Mesothelial cell of epicardium (in vitro differentiated cells): ENCODE measurements at places on chromosomes 16 and 17. TPM values are rescaled to one million over a fixed set of nuclear protein-coding genes. Genes with fewer than 3 reads are reported as not detected.

DNA sequence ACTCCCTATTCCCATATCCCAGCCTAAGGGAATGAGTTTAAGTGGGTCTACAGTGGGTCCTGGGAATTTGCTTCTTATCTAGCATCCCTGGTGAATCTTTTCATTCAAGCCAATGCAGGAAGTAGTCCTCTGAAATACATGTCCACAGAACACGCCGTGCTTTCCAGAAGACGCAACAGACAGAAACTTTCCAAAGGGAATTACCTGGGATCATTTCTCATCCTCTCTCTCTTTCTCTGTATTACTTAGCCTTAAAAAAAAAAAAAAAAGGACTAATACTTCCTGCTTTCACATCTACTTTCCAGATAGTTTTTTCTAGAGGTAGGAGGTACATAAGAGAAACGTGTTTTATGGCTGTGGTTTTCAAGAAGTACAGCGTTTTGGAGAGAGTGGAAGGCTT is 499.0 kb downstream of the MAF start:
- H3K4me3 ChIP-seq: no peak overlapping the region
- H3K4me1 ChIP-seq: peaks cover 22% of the 10 kb centered on the region
- H3K27ac ChIP-seq: no peak overlapping the region

- H3K27me3 ChIP-seq: peaks cover 32% of the 10 kb centered on the region
- DNase-seq: no peak
- no peak overlapping the region for H3K27ac ChIP-seq
Measured at GRCh38 chr17:71870546-71870862, 250.3 kb upstream of the SOX9 start.

- H3K4me3 ChIP-seq: no peak overlapping the region
- peaks cover 9% of the 10 kb centered on the region for H3K36me3 ChIP-seq
- no peaks in the 10 kb centered on the region for H3K27me3 ChIP-seq
- no peaks in the 10 kb centered on the region for H3K4me1 ChIP-seq
- DNase-seq: no peak
- no peak overlapping the region for H3K27ac ChIP-seq
Measured at GRCh38 chr16:1762879-1763520, 8.3 kb downstream of the NME3 start.

DNA sequence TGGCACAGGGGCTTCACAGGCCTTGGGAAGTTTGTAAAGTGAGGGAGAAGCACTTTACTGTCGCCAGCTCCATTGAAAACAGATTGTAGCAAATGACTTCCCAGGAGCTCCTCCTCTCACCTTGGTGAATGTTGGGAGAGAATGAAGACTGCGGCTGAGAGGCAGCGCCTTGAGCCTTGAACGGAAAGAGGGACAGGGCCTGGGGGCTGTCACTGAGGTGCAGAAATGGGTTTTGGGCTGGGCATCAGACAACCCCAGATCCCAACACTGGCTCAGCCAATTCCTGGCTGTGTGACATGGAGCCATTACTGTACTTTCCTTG is 603 bp upstream of the MRTFB start:
- H3K36me3 ChIP-seq: no peaks in the 10 kb centered on the region
- H3K27ac ChIP-seq: peak overlapping the region; percentile 84
- DNase-seq: no peak
- H3K27me3 ChIP-seq: no peaks in the 10 kb centered on the region
- peaks cover 27% of the 10 kb centered on the region for H3K4me1 ChIP-seq

- H3K36me3 ChIP-seq: peaks cover 22% of the 10 kb centered on the region
- no peak for DNase-seq
- H3K4me1 ChIP-seq: peaks cover 29% of the 10 kb centered on the region
Measured at GRCh38 chr17:80750263-80750662, 205.6 kb downstream of the RPTOR start.

SLFN12L gene
- total RNA-seq: 0.09 to 0.18 TPM (median 0.09 TPM) in 3 replicates

GPRC5B gene
- total RNA-seq: 31.3 to 36.5 TPM (median 34.2 TPM) in 3 replicates

KRT20 gene
- not detected in 3 replicates for total RNA-seq

DPEP3 gene
- not detected in 3 replicates for total RNA-seq

GPR179 gene
- total RNA-seq: 0.22 to 0.77 TPM (median 0.25 TPM) in 3 replicates

TEX14 gene
- total RNA-seq: 0.20 to 0.43 TPM (median 0.34 TPM) in 3 replicates

PHOSPHO1 gene
- 0.25 to 0.40 TPM in 2 of 3 replicates, not detected in the other for total RNA-seq
